ENCODE measurements at places on chromosomes 16 and 17. TPM values are rescaled to one million over a fixed set of nuclear protein-coding genes. Genes with fewer than 3 reads are reported as not detected.

DNA sequence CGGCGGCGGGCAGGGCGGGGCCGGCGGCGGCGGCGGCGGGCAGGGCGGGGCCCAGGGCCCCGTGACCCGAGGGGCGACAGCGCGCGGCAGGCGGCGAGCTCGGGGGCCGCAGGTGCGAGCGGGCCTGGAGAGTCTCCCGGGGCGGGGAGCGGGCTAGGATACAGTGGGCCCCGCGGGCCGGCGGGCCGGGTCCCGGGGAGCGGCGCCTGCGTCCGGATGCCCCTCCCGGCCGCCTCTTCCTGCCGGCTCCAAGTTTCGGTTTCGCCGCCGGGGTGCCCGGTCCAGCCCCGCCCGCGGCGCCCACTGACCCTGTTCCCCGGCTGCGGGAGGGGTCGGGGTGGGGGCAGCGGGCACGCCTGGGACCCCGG is at the start of gene RNF213:
RNF213 (plus strand) TSS at position 62 of the 368 bp plus-strand sequence. CDS start 2,830 bp downstream, outside the sequence.
- no peak for DNase-seq

Gene MT1M
- total RNA-seq: not detected

DNA sequence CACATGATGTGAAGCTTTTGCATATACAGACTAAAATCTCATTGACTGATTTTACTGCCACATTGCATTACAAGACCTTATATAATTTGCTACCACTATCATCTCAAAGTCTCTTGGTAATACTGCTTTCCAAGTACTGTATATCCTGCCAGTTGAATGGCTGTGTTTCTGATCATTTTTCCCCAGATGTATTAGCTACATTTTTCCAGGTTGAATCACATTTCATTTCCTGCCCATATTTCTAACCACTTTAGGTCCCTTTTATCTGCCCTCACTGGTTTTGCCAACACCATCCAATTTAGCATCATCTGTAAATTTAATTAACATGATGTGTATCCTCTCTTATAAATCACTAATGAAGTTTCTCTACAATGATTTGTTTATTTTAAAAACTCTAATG is 365.7 kb upstream of the PMFBP1 start:
- no peak for DNase-seq

- no peak for DNase-seq
These were observed 49.0 kb upstream of the CHMP6 start for GRCh38 chr17:80942423-80943345.

DNA sequence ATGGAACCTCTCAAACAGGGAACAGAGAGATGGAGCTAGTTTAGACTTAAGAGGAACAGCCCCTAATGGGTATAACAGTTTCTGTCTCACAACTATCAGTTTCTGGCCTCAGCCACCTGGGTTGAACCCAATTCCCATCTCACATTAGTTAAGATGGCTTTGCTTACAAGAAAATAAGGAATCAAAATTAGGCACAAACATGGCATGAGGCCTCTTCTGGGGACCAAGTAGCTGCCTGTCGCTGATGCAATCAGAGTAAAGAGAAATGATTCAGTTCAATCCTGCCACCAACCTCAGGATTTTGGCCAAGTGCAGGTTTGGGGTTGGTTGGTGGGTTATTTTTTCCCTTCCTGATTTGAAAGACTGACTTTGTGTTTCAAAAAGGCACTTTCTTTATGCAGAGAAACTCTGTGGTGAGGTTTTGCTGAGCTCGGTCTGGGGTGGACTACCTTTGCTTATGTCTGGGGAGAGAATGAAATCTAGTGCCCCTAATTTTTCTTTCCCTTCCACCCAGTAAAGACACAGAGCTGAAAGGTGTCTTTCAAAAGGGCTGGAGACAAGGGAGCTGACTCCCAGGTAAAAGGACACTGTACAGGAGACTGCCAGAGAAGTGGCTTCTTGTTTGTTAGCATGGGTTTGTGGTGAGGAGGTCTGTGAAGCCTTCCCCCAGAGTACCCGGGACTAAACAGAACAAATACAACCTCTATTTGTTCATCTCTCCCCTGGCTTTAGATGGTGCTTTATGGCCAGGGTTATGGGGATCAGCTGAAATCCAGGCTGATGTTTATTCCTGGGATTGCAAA is 44.8 kb upstream of the NFAT5 start:
- DNase-seq: no peak

DNA sequence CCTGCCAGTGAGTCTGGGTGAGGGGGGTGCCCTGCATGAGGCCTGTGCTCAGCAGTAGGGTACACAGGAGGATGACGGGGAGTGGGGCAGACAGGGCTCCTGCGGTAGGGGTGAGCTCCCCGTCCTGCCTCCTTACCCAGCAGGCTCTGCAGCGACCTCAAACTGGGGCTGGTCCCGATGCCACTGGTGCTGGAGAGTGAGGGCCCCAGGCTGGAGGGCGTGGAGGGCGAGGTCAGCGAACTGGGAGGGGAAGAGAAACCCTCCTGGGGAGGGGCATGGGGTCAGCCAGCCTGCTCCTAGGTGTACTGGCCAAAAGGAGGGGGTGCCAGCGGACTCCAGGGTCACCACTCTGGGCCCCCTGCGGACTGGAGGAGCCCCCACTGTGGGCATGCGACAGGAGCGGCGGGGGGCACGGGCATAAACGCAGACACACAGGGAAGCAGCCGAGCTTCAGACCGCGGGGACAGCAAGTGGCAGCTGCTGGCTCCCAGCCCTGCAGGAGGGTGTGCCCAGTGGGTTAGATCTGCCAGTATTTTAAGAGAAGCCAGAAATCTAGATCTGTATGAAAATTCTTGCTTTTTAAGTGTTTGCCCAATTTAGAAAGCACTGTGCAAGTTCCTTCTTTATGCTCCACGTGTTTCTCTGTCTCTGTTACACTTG is 9.0 kb upstream of the VASN start:
- DNase-seq: no peak

DNA sequence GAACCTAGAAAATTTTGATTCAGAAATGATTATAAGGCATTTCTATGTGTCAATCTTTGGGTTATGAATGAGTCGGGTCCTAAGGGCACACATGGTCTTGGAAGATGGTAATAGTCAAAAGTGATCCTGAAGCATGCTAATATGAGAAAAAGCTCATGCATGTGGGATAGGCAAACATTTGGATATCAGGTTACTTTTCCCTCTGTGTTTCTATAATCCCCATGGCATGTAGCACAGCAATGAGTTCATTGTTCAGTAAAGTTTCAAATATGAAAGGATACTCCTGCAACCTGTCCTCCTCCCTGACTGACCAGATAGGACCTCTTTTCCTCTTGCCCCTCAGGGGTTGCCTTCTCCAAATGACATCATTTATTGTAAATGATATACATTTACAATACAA is 249.9 kb upstream of the MON1B start:
- no peak for DNase-seq

DNA sequence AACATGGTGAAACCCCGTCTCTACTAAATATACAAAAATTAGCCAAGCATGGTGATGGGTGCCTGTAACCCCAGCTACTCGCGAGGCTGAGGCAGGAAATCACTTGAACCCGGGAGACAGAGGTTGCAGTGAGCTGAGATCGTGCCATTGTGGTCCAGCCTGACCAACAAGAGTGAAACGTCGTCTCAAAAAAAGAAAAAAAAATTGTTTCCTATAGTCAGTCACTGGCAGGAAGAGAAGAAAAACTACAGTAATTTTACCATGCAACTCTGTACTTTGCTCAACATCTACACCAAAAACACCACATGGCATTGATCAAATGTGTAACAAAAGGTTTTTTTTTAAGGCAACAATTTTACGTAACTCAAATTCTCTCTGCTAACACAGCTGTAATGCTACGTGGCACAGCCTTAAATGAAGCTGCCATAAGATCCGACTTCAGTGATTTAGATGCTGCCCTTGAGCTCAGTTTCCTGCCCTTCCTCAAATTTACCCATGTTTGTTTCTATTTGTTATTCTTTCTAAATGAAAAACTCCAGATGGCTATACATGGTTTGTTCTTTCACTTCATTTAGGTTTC is 40.2 kb downstream of the CNOT1 start:
- DNase-seq: no peak

GRCh38 chr17:67256075-67256732 is 11.2 kb upstream of the HELZ start:
- no peak for DNase-seq

DNA sequence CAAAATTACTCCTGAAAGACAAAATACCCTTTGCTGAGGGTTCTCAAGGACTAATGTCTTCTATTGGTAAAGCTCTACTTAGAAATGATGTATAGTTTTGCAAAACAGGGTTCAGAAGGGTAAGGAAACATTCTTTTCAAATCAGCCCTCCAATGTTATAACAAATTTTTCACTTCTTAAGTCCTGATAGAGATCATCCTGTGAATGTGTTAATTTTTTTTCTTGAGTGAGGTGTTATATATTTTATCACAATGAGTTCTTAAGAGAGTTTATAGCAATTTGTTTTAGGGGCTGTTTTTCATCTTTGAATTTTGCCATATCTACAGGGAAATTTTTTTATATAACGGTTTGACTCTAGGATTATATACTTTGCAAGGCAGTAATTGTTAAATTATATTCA is 29.5 kb downstream of the CYB5B start:
- no peak for DNase-seq

Measured in Caco-2 (cell line).